ENCODE measurements at places on chromosomes 6 and 20. TPM values are rescaled to one million over a fixed set of nuclear protein-coding genes. Genes with fewer than 3 reads are reported as not detected.

DNA sequence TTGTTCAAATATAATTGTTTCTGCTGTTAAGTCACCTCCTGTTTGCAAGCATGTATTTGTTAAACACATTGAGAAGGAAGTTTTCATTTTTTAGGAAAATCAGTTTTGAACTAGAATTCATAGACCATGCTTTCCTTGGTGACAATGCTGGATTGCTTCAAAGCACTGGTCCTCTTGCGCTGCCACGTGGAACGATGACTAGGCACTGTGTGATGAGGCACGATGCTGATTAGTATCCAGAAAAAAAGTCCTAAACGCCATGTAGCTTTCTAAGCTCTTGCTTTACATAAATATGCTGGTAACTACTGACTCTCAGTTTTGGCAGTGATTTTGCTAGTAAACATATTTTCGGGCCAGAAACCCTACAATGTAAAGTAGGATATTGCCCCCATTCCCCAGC is 11.1 kb upstream of the EXOC2 start:
- DNase-seq, result no peak

GRCh38 chr6:157951828-157952227 is 29.8 kb upstream of the SYNJ2 start:
- no peak for DNase-seq

DNA sequence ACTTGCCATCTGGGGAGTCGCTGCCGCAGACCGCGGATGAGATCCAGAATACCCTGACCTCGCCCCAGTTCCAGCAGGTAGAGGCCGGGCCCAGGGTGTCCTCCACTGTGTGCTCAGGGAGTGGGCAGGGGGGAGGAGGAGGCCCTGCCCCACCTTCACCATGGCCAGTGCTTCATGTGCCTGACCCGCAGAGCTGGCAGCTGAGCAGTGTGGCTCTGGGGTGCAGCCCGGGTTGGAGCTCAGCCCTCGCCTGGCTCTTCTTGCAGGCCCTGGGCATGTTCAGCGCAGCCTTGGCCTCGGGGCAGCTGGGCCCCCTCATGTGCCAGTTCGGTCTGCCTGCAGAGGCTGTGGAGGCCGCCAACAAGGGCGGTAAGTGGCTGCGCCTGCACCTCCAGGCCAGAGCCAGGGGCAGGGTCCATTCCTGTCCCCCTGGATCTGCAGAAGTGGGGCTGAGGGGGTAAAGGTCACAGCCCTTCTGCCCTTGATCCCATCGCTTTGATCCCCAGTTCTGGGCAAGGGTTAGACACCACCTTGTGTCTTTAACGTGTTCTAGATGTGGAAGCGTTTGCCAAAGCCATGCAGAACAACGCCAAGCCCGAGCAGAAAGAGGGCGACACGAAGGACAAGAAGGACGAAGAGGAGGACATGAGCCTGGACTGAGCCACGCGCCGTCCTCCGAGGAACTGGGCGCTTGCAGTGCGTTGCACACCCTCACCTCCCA is 5.5 kb downstream of the ADRM1 start:
- DNase-seq, result no peak

DNA sequence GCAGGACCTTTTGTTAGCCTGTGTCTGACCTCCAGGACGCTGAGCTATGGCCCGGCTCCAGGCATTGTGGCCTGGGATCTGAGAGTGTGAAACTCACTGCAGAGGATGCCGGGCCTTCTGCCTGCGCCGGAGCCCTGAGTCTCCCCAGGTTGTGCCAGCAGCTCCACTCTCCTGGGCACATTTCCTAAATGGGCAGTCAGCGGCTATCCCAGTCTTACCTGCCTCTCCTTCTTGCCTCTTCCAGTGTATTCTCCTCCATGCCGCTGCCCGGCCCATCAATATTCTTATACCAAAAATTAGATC is 397.8 kb downstream of the CDH4 start:
- DNase-seq, result no peak

DNA sequence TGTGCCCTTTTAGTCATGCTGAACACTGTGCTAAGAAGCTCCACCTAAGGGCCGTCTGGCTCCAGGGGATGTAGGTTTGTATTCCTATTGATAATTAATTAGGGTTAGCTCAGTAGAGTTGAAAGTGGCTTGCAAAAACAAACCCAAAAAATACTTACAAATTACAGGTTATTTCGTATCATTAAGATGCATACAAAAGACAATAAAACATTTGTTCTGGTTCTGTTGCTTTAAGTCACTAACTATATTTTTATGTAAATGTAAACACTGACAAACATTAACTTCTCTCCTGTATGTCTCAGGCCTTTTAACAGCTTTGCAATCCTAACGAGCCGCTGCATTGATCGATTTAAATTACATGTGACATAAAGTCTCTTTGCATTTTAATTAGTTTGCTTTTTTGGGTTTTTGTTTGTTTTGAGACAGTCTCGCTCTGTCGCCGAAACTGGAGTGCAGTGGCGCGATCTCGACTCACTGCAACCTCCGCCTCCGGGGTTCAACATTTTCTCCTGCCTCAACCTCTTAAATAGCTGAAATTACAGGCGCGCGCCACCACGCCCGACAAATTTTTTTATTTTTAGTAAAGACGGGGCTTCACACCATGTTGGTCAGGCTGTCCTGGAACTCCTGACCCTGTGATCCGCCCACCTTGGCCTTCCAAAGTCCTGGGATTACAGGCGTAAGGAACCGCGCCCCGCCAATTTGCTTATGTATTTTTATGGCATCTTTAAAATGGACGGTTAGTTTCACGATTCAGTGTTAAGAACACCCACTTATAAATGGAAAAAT is 110.9 kb downstream of the HFE start:
- peak; percentile 84 for DNase-seq

DNA sequence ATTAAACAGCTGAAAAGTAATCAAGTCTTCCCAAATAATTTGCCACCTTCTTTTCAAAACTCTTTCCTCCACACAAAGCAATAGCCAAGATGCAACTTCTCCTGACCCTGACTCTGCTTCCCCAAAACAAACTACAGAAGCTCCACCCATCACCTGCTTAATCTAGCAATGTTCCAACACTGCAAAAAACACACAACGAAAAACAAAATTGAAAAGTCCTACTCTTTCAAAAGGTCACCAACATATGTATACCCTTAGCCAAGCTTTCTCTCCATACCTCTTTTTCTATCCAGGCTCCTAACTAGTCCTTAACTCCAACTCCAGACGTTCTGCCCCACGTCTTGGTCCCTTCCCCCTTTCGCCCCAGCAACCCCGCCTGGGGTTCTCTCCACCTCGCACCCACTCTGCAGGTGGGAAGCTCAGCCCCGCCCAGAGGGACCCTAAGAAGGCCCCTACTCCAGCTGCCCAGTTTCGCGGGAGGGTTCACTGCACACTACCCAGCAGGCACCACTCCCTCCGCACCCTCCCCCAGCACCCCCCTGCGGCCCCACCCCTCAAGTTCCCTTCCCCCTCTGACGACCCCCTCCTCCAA is 717 bp downstream of the CSNK2A1 start:
- DNase-seq, result peak; percentile 71

- DNase-seq, result no peak
Observed at GRCh38 chr6:3731700-3732099, 19.8 kb downstream of the PXDC1 start.

DNA sequence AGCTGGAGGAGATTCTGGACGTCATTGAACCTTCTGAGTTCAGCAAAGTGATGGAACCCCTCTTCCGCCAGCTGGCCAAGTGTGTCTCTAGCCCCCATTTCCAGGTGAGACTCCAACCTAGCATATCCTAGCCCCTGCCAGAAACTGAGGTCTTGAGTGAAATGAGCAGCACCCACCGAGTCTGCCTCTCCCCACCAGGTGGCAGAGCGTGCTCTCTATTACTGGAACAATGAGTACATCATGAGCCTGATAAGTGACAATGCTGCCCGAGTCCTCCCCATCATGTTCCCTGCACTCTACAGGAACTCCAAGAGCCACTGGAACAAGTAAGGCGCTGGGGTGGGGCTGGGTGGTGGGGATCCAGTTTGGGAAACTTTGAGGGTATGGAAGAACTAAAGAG is 4.6 kb downstream of the MEA1 start:
- DNase-seq, result peak; percentile 74

DNA sequence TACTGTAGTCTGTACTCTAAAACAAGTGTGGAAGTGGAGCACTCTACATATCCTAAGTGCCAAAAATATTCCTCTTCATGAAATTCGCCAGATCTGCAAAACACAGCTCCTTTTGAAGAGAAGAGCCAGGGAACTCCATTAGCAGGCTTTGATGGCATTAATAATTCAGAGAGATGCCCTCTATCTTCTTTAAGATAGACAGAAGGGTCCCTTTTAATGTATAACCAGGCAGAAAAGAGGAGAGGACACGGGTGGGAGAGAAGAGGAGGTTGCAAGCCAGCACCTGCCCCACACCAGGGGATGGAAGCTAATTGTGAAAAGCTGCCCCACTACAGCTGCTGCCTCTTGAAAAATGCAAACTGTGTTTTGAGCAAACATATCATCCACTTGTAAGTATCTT is 3.7 kb upstream of the RFPL4B start:
- no peak for DNase-seq

- DNase-seq, result peak; percentile 35
Observed at GRCh38 chr6:6590530-6590929, 2.0 kb downstream of the LY86 start.

- DNase-seq, result no peak
Observed at GRCh38 chr6:6683969-6684833, 95.7 kb downstream of the LY86 start.

DNA sequence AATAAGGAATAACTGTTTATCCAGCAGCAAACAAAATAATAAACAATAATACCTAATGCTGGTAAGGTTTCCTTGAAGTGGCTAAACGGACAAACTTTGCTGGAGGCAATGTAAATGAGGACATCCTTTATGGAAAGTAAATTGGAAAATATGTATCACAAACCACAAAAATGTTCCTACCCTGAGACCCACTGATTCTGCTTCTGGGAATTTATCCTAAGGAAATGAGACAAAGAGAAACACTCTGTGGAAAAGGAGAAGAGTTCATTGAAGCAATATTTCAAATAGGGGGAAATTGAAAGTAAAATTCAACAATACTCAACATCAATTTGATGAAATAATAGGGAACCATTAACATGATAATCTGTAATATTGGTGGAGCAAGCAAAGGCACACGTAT is 37.9 kb downstream of the MAFB start:
- DNase-seq, result no peak

DNA sequence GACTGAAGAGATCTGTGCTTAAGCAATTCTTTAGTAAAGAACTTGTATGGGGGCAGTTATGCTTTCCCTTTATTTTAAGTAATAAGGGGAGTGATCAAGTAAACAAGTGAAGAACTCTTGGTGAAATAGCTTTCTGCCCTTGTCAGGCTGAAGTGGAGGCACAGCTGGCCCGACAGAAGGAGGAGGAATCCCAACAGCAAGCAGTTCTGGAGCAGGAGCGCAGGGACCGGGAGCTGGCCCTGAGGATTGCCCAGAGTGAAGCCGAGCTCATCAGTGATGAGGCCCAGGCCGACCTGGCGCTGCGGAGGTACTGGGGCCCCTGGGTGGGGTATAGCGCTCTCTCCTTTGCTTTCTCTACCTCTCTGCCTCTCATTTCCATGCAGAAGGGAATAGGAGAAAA is 143.3 kb downstream of the MYO6 start:
- no peak for DNase-seq

GRCh38 chr6:87827346-87827745 is 125.3 kb upstream of the AKIRIN2 start:
- DNase-seq, result no peak

- peak; percentile 31 for DNase-seq
Observed at GRCh38 chr20:53907968-53908751, 162.2 kb downstream of the BCAS1 start.

DNA sequence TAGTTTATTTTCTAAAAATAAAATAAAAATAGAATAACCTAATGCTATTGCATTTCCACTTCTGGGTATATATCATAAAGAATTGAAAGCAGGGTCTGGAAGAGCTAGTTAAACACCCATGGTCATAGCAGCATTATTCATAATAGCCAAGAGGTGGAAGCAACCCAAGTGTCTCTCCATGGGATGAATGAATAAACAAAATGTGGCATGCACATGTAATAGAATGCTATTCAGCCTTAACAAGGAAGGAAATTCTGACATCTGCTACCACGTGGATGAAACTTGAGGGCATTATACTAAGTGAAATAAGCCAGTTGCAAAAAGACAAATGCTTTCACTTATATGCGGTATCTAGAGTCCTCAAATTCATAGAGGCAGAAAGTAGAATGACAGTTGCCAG is 130.8 kb downstream of the TIAM2 start:
- no peak for DNase-seq

GRCh38 chr6:168012431-168013249 is 15.2 kb downstream of the KIF25 start:
- DNase-seq, result no peak

DNA sequence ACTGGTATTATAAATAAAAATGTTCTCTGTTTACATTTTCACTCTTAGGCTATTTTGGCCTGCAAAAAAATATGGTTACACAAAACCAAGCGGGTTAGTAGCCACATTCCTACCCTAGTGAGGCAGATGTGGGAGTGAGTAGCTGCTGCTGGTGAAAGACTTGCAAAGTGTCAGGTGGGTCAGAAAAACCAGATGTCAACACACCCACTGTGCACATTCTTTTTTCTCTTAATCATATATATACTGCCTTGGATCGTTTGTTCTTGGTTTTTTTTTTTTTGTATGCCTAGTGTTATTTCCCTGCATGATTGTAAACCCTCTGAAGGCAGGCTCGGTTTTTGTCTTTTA is 68.0 kb upstream of the TFB1M start:
- no peak for DNase-seq

- DNase-seq, result no peak
Observed at GRCh38 chr20:33909331-33909921, 84.3 kb upstream of the RALY start.

Gene SIRPD
- total RNA-seq, result not detected

Gene NR2E1
- not detected for total RNA-seq

Gene SLC35A1
- 21.2 TPM for total RNA-seq

Gene CD164
- 115 TPM for total RNA-seq

Gene ZNF831
- total RNA-seq, result 6.3 TPM

Gene GSTA3
- not detected for total RNA-seq

Gene VNN1
- not detected for total RNA-seq

Gene STMN3
- 6.7 TPM for total RNA-seq

Gene PAK5
- total RNA-seq, result not detected

Gene SLC17A2
- not detected for total RNA-seq

Gene RAET1L
- not detected for total RNA-seq

Gene CD109
- total RNA-seq, result 0.08 TPM

Data from OCI-LY7 (cell line).